ENCODE measurements at places on chromosomes 13 and 19. TPM values are rescaled to one million over a fixed set of nuclear protein-coding genes. Genes with fewer than 3 reads are reported as not detected.

DNA sequence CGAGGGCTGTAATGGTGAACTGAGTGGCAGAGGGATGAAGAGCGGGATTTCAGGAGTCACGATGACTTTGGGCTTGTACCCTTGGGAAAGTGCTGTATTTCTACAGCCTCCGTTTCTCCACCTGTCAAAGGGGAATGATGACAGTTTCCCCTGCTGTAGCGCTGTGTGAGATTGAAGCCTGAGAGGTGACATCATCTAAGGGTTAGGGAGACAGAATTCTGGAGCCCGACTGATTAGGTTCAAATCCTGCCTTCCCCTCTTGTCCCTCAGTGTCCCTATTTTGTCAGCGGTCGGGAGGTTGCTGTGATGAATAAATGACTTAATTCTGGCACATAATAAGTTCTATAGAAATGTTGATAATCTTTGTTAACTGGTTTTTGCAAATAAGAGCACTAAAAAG lies 693 bp downstream of the MRPL4 start:
- no peak for DNase-seq

FAM216B gene
- 2.2 TPM for polyA plus RNA-seq

- DNase-seq = peak; percentile 82
These were observed at the start of gene JAK3 for GRCh38 chr19:17847538-17848366. JAK3 (minus strand) TSS chr19:17847982; CDS start chr19:17844417, 3,565 bp downstream.

GRCh38 chr13:97883396-97883795 lies 70.1 kb upstream of the IPO5 start:
- no peak for DNase-seq

All from hepatocyte (in vitro differentiated cells).